ENCODE measurements at places on chromosomes 11 and 22. TPM values are rescaled to one million over a fixed set of nuclear protein-coding genes. Genes with fewer than 3 reads are reported as not detected.

DNA sequence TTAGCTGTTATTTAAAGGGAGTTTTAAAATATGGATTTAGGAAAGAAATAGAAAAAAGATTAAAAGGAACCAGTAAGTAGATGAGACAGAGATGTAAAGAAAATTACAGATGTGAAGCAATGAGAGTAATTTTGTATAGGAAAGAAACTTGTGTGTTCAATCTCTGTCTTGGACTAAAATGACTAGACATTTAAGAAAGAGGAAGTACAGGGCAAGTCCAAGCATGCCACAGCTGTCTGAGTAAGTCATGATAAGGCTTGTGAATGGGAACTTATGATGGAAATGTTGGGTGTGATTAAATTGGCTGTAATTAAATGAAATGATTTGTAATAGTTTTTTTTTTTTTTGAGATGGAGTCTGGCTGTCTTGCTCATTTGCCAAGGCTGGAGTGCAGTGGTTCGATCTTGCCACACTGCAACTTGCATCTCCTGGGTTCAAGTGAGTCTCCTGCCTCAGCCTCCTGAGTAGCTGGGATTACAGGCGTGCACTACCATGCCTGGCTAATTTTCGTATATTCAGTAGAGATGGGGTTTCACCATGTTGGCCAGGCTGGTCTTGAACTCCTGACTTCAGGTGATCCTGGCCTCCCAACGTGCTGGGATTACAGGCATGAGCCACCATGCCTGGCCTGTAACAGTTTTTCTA is 5.9 kb upstream of the ACY3 start:
- DNase-seq: peak; percentile 19

DNA sequence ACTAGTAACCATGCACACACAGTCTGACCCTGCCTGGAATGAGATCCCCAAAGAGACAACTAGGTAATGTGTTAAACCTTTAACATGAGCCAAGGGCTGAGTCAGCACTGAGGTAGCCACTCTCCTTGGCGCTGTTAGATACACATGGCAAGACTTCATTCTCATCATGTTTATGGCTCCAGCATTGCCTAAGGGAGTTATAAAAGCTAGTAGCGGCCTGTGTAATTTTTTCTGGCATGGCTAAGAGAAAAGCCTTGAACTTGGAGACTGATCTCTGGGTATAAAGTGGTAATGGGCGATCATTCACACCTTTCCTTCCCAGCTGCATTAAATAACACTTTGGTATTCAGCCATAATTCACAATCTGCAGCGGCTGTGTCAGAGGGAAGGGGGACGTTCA is 779.7 kb upstream of the LRRC4C start:
- no peak for DNase-seq

DNA sequence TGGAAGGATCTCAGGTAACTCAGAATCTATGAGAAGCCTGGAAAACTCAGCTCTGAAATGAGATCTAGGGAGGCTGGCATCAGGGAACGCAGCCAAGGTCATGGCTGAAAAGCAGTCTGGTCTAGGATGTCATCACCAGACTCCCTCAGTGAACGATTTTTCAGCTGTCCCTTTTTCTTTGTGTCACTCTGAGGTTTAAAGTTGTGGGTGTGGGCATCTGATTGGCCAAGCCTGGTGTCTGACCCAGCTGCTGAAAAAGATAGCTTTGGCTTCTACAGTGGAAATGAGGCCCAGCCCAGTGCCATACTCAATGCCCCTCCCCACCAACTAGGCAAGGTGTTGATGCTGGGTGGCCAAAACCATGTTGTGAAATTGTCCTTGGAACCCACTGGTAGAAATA is 14.5 kb downstream of the RPS3 start:
- DNase-seq: peak; percentile 75

- DNase-seq: no peak
Observed at GRCh38 chr11:15607361-15608036, 492.8 kb downstream of the INSC start.

The CDC42EP1 gene
- total RNA-seq: 52.9 TPM

The CHRDL2 gene
- total RNA-seq: not detected
